WERI-Rb-1 (cell line): ENCODE measurements at places on chromosomes 6 and 20.

DNA sequence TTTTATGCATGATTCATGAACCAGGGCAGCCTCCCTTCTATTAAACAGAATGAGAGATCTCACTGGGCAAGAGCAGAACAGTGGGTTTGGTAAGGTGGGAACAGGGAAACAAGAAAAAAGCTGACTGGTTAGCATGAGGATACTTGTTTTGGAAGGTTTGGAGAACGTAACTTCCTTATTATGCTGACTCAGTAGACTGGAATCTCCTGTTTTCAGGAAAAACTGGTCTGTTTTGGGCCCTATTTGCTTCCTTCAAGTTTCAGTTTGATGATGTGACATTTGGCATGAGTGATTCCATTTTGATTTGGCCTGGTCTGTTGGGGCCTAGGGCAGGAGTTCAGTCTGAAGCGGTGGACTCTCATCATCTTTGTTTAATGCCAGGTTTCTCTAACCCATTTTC is 172.0 kb downstream of the MYLK4 start:
- no peak for DNase-seq

- no peak for DNase-seq
These were observed 170.2 kb downstream of the SCP2D1 start for GRCh38 chr20:18983796-18984195.

DNA sequence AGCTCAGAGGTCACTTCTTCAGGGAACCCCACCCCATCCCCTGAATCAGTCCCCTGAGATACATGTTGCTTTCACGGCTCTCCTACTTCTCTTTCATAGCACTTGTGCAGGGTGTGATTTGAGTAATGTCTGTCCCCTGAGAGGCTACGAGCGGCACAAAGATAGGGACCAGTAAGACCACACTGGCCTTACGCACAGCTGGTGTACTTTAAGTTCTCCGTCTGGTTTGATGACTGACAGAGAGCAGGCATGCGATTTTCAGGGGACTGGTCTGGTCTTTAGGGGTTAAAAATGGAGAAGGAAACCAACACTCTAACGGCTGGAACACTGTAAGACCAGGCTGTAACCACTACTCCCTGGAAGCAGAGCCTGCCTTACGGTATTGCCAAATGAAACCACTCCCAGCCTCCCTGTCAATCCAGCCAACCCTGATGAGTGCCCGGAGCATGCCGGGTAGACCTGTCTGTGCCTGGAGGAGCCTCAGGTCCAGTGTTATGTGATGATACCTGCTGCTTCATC is 47.1 kb downstream of the ELMO2 start:
- DNase-seq = no peak

DNA sequence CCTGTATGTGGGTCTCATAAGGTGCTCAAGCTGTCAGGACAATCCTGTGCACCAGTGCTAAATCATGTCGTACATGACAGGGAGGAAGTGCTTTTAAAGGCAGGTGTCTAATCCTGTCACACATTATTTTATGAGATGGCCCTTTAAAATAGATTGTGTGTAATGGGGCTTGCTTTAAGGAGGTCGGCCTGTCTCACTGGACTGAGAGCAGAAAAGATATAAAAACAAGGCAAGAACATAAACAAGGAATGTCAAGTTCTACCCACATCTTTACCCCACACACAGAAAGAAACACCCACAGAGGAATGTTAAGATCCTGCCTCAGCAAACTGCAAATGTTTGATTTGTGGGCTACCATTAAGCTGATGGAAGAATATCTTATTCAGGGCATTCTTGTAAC is 279.0 kb downstream of the FOXA2 start:
- DNase-seq = no peak

DNA sequence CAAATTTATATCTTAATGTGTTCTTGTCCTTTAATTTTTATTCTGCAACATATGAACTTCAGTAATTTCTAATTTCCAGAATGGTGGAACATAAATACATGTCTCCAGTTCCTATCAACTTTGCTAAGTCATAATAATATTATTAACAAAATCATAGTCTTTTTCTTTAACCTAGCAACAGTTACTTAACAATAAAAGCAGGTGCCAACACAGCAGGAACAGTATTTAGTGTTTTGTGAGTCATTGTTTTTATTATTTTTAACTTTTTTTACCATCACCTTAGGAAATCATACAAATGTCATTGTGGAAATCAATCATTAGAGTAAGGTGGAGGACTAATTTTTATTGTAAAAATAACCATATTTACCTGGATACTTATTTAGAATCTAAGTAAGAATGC is 133.5 kb downstream of the PLCB1 start:
- DNase-seq = no peak

DNA sequence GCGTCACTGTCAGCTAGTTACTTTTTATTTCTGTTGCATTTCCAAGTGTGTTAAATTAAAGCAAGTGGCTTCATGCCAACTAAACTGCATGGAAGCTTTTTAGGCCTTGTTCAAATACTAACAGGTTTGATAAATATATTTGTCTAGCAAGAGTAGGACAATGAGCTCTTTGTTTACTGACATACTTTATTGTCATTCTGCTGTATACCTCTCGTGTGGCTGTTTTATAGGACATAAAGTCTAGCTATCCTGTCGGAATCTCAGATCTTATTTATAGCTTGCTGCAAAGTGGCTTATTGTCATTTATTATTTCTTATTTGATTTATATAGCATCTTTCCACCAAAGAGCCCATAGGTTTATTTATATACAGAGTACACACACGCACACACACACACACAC is 711.1 kb downstream of the KIF16B start:
- no peak for DNase-seq
